ENCODE measurements at places on chromosomes 11 and 22.

- DNase-seq: peak; percentile 80
Measured at GRCh38 chr11:26992031-26992541, 1.8 kb upstream of the FIBIN start.

GRCh38 chr11:19822531-19822930 is 109.9 kb downstream of the NAV2 start:
- DNase-seq: no peak

- no peak for DNase-seq
Measured at GRCh38 chr22:48825802-48826520, 1001.7 kb downstream of the BRD1 start.

DNA sequence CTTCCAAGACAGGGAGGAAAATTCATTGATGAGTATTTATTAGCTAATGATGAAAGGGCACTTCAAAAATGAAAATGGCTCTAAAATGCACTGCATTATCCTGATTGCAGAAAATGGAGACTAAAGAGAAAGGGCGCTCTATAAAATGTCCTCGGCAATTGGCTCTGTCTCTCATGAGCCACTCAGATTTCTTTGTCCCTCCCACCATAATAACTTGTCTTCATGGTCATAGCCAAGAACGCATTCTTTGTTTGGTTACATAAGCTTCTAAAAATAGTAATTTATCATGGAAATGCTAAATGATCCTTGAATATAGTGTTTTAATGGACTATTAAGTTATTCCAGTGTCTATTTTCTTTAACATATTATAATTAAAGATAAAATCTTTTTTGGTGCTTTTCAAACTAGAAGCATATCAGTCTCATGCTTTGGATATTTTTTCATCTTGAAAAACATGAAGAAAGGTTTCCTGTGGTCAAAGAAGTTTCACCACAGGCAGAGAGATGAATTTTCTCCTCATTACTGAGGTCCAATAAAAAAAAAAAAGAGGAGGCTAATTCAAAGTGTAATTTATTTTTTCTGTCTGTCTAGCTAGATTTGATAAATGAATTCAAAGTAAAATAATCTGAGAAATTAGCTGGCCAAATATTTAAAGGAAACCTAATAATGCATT is 238.1 kb upstream of the BLID start:
- peak; percentile 52 for DNase-seq

GRCh38 chr11:111177037-111177871 is 68.3 kb upstream of the POU2AF2 start:
- no peak for DNase-seq

- DNase-seq: no peak
Measured at GRCh38 chr11:46534711-46535110, 59.1 kb downstream of the AMBRA1 start.

Measured in AG20443 (cell line).